ENCODE measurements at places on chromosomes 11 and 22.
A peak's percentile ranks its signal among the peaks of the same experiment; 100 is the strongest.

DNA sequence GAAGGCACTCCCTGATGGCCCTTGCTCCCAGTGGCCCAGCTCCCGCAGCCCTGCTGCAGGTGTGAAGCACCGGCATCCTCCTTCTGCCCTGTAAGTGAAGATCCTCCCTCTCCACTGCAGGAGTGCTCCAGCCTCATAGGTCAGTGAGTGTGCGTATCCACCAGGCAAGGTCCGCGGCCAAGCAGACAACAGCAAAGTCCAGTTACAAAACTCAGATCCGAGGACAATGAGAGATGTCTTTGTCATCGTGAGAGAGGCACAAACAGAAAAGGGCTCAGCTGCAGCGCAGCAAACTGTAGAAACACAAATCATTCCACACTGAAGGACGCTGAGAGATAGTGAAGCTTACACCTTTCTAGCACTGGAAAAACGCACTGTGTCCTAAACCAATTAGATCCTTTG is 46.1 kb downstream of the MYH9 start:
- no peak for DNase-seq

DNA sequence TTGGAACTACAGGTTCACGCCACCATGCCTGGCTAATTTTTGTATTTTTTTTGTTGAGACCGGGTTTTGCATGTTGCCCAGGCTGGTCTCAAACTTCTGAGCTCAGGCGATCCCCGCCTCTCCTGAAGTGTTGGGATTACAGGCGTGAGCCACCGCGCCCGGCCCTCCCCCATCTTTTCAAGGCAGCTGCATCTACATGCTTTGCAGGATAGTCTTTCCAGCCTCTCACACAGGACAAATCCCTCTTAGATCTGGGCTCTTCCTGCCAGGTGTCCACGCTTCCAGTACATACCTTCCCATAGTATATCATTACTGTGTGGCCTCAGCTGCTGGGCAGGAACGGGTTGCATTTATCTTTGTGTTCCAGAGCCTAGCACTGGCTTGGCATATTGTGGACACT is 49.7 kb downstream of the C11orf96 start:
- DNase-seq, result no peak

DNA sequence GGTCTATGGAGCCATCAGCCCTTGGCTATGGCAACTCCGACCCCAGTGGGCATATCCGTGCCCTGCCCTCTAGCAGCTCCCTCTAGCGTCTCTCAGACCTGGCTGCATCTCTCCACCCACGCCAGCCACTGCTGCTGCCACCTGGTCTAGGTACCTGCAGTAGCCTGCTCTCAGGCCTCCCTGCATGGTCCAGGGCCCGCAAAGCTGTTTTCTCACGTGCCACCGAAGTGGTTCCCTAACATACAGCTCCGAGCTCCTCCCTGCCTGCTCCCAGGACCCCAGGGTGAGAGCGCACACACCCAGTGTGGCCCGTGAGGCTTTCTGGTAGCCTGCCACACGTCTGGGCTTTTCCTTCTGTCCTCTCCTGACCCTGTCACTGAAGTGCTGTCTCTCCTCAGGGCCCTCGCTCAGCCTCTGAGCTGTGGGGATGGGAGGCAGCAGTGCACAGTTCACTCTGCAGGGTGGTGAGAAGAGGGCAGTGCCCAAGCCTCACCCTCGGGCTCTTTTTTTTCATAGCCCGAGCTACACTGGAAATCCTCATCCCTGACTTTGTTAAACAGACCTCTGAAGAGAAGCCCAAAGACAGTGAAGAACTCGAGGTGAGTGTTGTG is 14.3 kb downstream of the DGCR8 start:
- DNase-seq, result no peak

- DNase-seq, result no peak
Measured at GRCh38 chr11:79331203-79331901, 109.5 kb downstream of the TENM4 start.

GRCh38 chr22:29480512-29481264 is 670 bp downstream of the NEFH start:
- DNase-seq, result peak; percentile 38

DNA sequence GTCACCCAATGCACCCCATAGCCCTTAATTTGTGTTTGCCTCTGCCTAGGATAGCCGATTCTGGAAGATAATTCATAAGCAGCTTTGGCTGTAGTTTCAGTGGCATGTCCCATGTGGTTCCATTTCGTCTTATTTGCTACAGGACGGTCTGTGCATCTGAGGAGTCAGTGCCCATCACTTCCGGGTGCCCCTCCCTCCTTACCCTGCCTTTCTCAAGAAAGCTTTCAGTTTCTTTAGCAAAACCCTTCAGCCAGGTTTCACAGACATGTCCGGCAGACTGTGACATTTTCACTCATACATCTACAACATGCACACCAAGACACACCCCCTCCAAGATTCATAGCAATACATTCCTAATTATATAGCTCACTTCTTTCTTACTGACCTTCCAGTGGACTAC is 14.3 kb downstream of the TP53AIP1 start:
- no peak for DNase-seq

DNA sequence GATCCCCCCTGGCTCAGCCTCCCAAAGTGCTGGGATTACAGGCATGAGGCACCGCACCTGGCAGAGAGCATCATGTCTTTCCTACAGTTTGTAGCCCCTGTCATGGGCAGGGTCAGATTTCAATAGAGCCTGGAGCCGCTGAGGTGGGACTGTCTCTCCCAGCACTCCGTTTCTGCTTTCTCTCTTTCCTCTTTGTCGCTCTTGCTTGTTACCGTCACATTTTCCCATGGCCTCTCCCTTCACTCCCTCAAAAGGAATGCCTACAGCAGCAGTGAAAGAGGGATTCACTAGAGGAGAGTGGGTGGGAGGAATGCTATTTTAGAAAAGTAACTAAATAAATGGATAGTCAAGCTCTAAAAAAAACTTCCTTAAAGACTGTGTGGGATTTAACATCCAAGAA is 136.7 kb upstream of the TTC12 start:
- no peak for DNase-seq

DNA sequence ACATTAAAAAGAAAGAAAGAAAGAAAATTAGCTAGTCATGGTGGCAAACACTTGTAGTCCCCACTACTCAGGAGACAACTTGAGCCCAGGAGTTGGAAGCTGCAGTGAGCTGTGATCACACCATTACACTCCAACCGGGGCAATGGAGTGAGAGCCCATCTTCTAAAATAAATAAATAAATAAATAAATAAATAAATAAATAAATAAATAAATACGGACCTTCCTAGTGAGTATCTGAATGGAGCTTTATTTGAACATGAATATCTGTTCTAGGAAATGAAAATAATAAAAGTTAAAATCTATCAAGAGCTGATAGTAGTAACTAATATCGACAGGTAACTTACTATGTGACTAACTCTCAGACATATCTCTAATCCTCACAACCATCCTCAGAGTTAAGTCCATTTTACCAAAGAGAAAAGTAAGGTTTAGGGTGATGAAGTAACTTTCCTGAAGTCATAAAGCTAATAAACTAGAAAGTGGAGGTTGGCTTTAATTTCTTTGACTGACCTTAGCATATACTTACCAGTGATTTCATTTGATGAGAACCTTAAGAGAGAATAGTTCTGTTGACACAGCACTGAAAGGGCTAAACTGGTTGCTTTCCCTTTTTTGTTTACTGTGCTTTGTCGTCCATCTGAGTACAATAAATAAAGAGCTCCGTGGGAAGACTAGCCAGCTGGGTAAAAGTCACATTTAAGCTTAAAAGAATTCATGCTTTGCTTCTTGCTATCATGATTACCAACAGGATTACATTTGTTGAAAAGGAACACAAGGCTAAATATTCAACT is 22.4 kb downstream of the ENTHD1 start:
- DNase-seq, result no peak

- DNase-seq, result no peak
Measured at GRCh38 chr22:30326255-30326705, 461 bp downstream of the TBC1D10A start.

DNA sequence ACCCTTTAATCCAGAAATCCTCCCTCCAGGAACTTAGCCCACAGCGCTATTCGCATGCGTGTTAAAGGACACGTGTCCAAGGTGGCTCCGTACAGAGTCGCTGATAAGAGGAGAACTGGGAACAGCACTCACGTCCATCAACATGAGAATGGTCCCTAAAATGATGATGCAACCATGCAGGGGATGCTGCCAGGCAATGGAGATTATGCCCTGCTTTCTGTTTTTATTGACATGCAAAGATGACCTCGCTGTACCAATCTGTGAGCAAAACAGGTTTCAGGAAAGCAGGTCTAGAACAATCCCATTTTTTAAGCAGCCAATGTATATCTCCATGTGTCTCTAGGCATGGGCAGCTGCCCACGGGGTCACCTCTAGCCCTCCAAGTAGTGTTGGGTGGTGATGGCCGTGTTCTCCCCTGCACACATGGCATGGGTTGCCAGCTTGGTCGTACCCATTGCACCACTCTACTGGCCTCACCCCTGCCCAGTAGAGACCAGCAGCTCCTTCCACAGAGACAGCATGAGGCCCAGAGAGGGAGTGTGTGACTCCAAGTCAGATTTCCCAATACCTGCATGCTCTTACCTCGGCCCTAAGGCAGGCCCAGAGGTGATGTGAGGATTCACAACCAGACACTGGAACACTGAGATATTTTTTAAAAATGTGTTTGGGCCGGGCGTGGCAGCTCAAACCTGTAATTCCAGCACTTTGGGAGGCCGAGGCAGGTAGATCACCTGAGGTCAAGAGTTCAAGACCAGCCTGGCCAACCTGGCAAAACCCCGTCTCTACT is 68.3 kb upstream of the LINC01488 start:
- DNase-seq, result no peak

DNA sequence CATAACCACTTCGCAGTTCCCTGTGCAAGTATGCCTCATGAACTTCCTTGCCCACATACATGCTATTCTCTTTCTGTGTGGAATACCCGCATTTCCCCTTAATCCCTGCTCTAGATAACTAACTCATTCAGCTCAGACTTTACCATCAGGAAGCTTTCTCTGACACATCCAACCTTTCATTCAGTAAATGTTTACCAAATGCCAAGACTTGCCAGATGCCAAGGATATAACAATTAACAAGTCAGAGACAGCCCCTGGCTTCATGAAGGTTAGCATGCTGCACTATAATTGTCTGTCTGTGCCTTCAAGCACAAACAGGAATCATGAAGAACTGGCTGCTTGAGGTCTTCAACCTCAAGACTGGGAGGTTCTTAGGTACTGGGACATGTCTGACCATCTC is 71.2 kb upstream of the GDPD4 start:
- no peak for DNase-seq

GRCh38 chr11:9014826-9015225 is 11.0 kb upstream of the NRIP3 start:
- DNase-seq, result no peak

DNA sequence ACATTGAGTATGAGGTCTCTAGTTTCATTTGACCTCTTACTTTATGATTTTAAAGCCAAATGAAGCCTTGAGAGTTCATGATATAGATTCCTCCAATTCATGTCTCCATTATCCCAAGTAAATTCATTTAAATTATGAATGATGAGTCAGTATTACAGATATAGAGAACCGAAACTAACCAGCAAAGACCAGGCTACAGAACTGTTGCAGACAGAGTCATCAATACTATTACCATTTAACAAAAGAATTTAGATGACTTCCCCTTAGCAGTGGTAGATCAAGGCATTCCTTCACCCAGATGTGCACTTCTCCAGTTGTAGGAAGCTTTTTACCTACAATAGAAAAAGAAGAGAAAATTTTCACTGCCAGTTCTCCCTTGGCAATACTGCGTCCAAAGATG is 11.8 kb upstream of the CCDC89 start:
- DNase-seq, result no peak

- no peak for DNase-seq
Measured at GRCh38 chr11:40387240-40387980, 1072.0 kb downstream of the LRRC4C start.

- DNase-seq, result peak; percentile 56
Measured at GRCh38 chr22:30435674-30436126, 10.1 kb downstream of the MTFP1 start.

DNA sequence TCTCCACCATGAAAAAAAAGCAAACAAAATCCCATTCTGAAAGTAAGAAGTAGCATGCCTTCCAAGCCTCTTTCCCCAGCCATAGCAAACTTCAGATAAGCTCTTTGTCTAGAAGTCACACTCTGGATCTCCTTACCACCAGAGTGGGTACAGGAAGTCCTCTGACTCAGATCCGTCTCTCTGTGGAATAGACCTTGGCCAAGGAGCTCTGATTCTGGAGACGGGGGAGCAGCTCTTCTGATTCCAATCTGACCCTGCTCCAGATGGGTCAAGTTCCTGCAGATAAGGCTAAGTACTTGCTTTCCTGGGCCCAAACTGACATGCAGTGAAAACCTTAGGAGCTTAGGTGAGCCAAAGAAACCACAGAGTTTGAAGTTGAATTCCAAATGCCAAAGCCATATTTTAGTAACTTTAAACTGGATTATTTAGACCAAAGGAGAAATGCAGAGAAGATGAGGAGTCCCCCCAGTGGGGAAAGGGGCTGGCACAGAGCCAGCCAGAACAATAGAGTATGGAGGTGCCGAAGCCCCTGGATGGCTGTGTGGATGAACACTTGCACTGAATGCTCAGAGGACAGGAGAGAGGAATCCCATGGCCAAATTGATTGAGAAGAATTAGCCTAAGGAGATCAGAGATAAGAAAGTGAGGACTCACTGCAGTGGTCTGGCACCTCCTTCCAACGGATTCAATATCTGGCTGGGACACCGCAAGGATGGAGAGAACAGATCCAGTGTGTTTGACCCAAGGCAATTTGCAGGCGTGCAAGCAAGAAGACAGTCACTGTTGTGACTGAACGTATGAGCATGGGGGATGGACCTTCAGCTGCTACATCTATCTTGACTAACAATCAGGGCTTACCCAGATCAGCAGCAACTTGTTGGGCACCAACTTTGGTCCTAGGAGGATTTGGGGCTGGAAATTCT is 54.9 kb downstream of the ENDOD1 start:
- no peak for DNase-seq

DNA sequence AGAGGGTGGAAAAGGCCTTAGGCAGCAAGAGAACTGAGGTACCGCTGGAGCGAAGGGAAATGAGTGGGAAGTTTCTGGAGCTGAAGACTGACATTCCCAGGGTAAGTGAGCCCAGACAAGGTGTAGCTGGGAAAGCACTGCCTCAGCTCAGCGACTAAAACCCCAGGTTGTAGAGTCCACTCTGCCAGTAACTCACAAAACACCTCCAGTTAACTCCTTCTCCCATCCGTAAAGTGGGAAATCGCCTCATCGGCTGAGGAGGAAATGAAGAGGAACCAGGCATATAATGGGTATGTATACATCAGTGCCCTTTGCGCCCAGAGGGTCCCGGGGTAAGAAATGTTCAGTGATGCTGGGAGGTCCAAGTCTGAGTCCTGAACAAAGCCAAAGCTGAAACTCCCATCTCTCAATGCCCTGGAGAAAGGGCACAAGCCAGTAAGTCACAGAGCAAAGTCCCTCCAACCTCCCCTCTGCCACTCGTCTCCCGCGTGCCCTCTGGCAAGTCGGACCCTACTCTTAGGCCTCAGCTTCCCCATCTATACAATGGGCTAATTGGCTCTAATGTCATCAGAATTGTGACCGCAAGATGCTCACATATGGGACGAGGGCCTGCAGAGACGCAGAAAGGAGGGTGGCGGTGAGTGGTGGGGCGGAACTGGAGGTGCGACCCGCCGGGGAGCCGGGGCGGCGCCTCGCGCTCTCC is 588 bp downstream of the VPS37C start:
- DNase-seq, result no peak

All from activated T-helper 1 cell treated with anti-CD3 and anti-CD28 coated beads, Interleukin-12 subunit alpha, Interleukin-12 subunit beta, Interleukin-2, Interleukin-4 antibody, amounts not matched to agents 30 ng/mL and 10 ng/mL and 1 ng/mL, durations not matched to agents 14 hours and 24 hours and 36 hours (primary cell).